H1 (cell line): ENCODE measurements at places on chromosomes 6 and 20. TPM values are rescaled to one million over a fixed set of nuclear protein-coding genes. Genes with fewer than 3 reads are reported as not detected.
A peak's percentile ranks its signal among the peaks of the same experiment; 100 is the strongest.

The GHRH gene
- not detected in 2 replicates for total RNA-seq

The CDYL gene
- total RNA-seq, result 113 and 119 TPM in 2 replicates

The IL22RA2 gene
- total RNA-seq, result not detected in 2 replicates

The ARHGAP18 gene
- 4.2 and 4.5 TPM in 2 replicates for total RNA-seq

The KIF13A gene
- total RNA-seq, result 40.8 and 43.3 TPM in 2 replicates

The OVOL2 gene
- total RNA-seq, result 11.4 TPM in 2 replicates

The TUBB2B gene
- 599 and 612 TPM in 2 replicates for total RNA-seq

The GNRH2 gene
- total RNA-seq, result 0.61 and 0.82 TPM in 2 replicates

The TENT5A gene
- 2.9 and 3.1 TPM in 2 replicates for total RNA-seq

- DNase-seq, result no peak
These were observed 341.6 kb upstream of the NRSN1 start for GRCh38 chr6:23784301-23784919.

DNA sequence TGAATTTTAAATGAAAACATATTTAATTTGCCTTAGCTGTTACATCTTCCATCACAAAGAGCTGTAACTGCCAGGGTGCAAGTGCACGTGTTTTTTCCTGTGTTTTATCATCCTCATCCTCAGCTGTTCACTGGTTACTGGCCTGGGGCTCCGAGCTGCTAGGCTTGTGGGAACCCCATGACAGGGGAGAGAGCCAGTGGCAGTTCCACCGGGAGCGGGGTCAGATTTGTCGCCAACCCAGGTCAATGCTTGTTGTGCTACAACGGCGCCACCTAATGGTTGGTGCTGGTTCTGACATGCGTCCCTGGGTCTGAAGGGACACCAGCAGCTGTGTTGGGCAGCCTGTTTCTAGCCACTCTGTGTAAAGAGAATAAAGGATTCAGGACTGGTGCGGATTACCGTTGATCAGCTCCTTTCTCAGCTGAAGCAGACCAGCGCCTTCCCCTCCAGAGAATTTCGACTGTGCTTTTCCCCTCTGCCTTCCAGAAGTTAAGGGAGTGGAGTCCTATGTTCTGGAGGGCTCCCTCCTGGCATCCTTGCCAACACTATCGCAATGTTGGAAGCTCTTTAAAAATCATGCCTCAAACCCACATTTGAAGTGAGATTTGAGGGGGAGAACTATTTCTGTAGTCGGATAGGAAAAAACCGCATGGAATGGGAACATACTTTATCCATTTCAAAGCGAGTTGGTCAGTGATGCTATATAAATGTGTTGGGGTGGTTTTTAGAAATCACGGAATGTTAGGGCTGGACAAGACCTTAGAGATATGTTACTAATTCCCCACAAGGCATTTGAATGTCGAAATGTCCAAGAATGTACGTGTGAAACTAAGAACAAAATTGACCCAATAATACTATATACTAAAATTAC, 32.1 kb downstream of the SUMO4 start:
- peak; percentile 92 for DNase-seq

DNA sequence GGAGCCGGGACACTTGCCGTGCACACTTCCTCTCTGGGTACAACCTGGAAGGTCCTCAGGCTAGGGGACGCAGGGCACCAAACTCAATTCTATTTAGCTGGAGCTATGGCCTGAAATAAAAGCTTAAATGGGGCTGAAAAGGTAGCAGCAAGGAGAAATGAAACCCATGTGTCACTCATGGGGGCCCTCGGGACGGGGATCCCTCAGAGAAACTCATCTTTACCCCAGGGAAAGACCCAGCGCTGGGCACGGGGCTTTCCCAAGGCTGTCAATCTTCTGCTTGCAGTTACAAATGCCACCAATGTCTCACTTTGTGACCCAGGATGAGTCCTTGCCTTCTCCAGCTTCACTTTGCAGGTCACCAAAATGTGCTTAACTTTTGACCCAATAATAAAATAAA, 16.5 kb downstream of the SNAI1 start:
- DNase-seq, result no peak

DNA sequence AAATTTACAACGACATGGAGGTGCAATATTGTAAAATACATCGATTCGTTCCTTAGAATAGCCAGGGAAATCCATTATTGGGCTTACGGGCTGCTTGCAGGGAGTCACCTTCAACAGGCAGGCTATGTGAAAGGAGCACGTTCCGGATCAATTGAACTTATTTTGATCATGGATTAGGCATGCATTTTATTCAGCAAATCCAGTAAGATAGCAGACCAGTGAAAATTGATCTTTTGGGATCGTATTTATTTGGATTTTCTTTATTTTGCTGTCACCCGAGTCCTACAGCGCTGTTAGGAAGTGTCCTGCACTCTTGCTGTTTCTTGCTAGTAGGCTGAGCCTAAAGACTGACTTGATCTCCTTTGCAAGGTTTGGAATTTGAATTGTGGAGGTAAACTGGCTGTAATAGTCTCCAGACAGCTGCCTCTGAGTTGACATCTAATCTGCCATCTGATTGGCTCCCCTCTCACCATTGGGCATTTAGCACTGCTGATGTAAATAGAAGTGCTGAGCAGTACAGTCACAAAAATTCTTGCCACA, 3.0 kb downstream of the ARID1B start:
- no peak for DNase-seq

DNA sequence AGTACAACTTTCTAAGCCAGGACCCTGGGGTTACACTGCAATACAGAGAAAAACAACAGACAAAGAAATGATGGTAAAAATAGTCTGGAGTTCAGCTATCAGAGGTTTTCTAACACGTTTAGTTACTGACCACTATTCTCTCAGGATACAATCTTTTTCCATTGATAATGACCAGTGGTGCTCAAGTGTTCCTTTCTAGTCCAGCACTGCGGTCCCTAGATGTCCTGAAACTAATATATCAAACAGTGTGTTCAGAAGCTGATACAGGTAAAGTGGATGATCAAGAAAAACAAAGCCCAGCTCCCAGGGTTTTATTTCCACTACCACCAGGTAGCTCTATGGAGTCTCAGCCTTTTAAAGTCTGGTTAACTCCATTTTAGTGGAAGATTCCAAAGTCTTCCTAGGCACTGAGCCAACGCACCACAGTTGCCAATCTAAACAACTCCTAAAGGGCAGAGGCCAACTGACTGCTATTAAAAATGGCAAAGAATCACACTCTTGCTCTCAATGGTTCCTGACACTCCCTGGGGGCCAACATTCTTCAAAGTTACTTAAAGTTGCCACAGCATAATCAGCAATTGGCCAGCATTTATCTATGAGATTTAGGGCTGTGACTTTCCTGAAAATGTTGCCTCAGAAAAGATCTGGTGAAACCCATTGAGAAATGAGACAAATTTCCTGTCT, 38.2 kb downstream of the DZANK1 start:
- DNase-seq, result no peak

- DNase-seq, result no peak
These were observed 9.0 kb downstream of the SFT2D1 start for GRCh38 chr6:166333172-166333995.

GRCh38 chr6:122494665-122495272, 23.2 kb upstream of the SERINC1 start:
- DNase-seq, result no peak

- peak; percentile 38 for DNase-seq
These were observed 80.3 kb downstream of the JARID2 start for GRCh38 chr6:15326067-15326614.

GRCh38 chr6:170199716-170200115, 91.2 kb downstream of the DLL1 start:
- DNase-seq, result peak; percentile 16

- DNase-seq, result no peak
These were observed 34.8 kb downstream of the CDKAL1 start for GRCh38 chr6:20569000-20569610.

- DNase-seq, result no peak
These were observed 63.0 kb upstream of the RBM24 start for GRCh38 chr6:17218023-17218748.

DNA sequence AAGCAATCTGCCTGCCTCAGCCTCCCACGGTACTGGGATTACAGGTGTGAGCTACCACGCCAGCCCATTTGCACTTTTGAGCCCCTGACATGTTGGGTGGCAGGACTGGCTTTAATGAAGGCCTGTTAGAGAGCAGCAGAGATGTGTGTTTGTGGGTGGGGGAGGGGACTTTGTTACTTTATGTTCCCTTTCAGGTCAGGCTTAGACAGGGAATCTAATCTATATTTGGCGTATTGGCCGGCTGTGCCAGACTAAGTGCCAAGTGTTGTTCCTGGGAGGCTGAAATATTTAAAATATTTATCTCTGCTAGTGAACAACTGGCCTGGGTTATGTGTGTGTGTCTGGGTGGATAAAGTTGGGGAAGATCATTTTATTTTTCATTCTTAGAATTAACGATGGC, 6.1 kb downstream of the GMPR start:
- DNase-seq, result no peak

DNA sequence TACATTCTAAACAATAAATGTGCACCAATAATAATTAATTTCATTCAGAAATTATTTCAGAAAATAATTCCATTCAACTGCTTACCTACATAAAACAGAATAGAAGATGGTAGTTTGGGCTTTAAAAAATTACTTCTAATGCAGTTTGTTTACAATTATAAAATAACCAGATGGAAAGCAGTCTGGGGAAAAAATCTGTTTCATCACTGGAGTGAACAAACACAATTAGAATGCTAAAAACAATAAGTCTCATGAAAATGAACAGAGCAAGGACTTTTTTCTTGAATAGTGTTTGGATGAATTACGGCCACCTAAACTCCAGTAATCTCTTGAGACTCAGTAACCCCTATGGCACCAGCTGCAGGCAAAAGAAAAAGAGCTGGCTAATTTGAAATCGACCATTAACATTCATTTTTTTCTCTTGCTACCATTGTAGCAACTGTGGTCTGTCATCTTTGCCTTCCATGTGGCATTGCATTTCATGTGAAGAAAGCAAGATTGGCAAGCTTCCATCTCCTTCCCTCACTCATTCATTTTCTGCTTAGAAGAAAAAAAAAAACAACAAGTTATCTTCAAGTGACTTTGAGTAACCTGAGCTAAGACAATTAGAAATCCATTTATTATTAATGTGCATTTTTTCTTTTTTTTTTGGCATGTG, 88.4 kb upstream of the CEP85L start:
- no peak for DNase-seq

GRCh38 chr20:58188527-58188926, 39.9 kb downstream of the ANKRD60 start:
- no peak for DNase-seq

DNA sequence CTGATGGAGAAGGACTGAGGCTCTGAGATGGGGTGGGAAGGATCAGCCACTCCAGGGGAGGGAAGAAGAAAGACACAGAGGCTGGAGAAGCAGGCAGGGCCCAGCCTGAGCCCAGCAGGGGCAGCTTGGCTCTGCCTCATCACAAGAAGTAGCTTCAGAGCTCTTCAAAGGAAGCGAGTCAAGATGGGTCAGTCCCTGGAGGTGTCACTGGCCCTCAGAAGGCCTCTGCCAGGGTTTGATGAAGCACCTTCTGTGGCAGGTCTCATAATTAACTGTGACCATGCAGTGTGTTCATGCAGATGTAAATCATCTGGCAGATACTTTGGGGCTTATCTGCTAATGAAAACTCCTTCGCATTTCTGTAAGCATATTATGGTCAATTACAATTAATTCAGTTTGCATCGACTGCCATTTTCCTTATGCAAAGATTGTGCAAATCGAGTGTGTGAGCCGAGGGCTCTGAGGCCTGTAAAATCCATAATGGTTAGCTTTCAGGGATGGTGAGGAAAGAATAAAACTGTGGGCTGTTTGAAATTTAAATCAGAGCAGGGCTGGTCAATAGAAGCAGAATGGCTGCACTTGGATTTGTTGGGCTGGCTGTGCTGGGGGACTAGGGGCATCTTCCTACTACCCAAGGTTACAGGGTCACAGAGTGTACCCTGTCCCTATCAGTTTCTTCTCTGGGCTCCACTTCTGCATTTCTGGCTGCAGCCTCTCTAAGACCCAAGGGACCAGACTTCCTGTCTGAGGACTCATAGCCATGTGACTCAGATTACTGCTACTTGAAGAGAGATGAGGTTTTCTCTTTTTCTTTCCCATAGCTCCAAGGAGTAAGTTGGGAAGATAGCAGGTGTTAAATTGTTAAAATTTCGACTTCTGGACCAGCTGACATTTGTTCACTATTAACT, 376.6 kb downstream of the DHX35 start:
- DNase-seq, result no peak

DNA sequence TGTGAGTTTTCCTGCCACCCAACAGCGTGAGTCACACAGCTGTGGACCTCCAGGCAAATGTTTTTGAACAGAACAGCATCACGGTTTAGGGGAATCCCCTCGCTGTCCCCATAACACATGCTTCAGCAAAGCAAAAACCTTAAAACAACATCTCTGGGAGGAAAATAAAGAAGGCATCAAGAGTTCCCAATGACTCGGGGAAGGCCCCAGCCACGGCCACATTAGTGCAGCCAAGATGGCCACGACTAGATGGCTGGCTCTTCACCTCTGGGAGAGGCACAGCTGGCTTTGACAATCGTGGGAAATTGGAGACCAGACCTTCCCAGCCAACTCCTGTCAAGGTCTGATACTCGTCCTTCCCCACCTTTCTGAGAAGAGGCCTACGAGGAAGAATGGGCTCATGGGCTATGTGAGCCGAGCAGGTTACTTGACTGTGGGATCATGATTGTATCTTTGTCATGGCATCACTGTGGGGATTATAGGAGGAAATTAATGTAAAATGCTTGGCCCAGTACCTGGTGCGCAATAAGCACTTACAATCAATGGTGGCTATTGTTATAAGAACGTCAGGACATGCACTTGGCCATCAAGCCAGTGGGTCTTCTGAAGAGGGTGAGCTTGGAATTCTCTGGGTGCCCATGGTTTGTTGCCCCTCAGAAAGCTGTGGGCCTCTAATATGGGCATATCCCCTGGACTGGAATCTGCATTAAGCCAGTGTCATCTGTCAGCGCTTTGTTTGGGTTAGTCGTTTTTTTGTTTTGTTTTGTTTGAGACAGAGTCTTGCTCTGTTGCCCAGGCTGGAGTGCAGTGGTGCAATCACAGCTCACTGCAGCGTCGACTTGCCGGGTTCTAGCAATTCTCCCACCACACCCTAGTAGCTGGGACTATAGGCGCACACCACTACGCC, 43.6 kb downstream of the FGD2 start:
- DNase-seq, result no peak

DNA sequence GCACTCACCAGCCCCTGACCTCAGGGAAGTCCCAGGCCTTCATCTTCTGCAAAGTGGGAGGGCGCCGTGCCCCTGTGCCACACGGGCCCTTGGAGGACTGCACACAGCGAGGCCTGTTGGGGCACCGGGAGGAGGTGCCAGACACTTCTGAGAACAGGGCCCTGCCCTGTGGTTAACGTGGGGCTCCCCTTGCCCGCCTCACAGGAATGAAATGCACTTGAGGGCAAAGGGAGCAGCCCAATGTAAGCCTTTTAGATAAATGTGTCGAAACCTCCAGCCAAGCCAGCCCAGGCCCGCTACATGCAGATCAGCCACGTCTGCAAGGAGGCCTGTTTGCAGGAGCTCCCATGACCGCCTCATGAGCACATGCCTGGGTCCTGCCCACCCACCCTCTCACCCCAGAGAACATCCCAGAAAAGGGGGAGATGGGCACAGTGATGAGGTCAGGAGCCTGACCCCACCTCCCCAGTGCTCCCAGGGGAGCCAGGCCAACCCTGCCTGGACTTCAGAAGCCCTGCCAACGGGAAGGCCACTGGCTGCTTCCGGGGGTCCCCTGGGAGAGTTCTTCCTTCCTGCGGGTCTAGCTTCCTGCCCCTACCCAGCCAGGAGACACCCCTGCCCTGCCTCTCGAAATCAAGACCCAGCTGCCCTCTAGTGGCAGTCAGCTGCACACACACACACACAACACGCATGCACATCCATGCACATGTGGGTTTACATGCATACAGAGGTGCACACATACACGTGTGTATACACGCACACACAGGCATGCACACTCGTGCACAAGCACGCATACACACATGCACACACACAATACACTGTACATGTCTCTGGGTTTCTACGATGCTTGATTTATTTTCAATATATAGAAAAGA, 178.7 kb downstream of the TAF4 start:
- DNase-seq, result peak; percentile 66
